ENCODE measurements at places on chromosomes 1 and 21. TPM values are rescaled to one million over a fixed set of nuclear protein-coding genes. Genes with fewer than 3 reads are reported as not detected.

FBXO2 gene
- 1.7 TPM for total RNA-seq

CEP350 gene
- total RNA-seq: 42.3 TPM

DNA sequence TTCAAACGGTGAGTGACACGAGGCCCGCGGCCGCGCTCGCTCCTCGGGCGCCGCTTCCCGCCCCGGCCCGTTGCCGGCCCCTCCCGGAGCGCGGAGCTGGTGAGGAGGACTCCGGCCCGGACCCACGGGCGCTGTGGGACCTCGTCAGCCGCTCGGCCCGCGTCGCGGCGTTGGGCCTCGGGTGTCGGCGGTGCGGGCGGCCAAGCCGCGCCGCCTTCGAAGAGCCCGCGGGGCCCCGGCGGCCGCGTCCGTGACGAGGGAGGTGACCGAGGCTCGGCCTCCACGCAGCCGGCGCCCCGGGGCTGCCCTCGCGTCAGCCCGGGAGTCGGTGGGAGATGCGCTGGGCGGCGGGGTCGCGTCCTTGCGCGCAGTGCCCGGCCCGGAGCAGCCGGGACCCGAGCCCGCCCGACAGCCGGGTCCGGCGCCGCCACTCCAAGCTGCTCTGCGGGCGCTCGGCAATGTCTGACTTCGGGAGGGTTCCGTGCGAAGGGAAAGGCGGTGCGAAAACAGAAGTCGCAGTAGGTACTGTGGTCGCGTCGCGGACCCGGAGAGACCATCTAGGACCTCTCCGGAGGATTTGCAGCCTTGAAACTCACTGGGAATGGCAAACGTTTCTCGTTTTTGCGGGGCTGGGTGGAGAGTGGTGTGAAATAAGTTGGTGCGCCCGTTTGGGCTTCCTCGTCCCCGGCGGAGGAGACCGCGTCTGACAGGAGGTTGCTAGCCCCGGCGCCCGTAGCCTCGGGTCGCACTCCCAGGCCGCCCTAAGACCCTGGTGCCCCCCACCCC lies 829 bp downstream of the SPEN start:
- DNase-seq: peak; percentile 60

DNA sequence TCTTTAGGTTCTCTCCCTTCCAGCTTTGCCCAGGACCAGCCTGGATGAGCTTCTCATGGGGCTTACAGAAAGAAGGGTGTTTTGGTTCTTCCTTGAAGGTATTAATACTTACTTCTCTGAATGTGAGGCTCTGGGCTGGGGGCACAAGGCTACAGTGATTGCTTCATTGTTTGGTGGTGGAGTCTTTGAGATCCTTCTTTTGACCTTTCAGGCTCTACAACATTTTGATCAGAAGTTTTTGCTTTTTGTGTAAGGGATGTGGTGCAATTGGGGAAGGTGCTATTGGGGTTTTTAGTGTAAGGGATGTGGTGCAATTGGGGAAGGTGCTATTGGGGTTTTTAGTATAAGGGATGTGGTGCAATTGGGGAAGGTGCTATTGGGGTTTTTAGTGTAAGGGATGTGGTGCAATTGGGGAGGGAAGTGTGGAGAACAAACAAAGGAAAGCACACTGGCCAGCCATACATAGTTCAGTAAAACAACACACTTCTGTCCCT lies 103.6 kb upstream of the IVNS1ABP start:
- DNase-seq: peak; percentile 45

Data from activated CD8-positive, alpha-beta T cell treated with anti-CD3 and anti-CD28 coated beads for 36 hours (primary cell).